ENCODE measurements at places on chromosomes 5 and 9.
A peak's percentile ranks its signal among the peaks of the same experiment; 100 is the strongest.

DNA sequence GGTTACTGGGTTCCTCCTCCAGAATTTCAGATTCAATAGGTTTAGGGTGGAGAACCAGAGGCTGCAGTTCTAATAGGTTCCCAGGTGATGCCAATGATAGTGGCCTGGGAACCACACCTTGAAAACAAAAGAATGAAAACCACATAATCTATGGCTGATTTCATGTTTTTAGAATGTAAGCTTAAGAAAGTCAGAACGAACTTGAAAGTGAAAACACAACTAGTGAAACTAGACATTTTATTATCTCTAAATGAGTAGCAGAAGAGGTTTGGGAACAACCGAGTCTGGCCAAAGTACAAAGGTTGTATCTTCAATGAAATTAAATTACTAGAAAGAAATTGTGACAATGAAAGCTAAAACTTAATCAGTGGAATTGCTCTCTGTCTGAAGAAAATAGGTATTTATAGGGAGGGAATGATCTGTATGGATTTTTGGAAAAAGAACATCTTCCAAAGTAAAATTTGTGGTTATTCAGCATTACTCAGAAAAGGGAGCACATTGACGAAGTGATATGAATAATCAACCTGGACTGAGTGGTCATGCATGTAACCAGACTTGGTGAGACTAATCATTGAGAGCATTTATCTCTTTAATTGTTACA lies 24.9 kb upstream of the CEP120 start:
- no peak for DNase-seq

GRCh38 chr9:93011114-93011513 lies 47.4 kb upstream of the SUSD3 start:
- no peak for DNase-seq

- no peak for DNase-seq
These were observed 93.2 kb downstream of the MSX2 start for GRCh38 chr5:174817610-174818009.

- DNase-seq, result peak; percentile 31
These were observed 125.0 kb upstream of the NR5A1 start for GRCh38 chr9:124632077-124632621.

DNA sequence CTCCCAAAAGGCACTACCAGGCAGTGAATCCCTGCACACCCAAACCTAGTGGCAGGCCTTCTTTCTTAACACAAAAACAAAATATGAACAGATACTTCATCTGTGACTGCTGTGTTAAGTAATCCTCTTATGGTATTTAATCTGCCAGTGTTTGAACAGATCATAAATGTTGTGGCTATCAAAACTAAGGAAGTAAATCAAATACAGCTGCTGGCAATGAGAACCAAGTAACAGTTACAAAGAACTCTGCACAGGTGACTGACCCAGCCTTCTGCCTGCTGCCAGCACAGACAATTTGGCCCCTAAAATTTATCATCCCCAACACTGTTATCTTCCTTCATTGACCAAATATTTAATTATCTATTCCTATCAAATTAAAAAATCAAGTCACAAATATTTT lies 78.0 kb downstream of the GNAQ start:
- DNase-seq, result no peak

DNA sequence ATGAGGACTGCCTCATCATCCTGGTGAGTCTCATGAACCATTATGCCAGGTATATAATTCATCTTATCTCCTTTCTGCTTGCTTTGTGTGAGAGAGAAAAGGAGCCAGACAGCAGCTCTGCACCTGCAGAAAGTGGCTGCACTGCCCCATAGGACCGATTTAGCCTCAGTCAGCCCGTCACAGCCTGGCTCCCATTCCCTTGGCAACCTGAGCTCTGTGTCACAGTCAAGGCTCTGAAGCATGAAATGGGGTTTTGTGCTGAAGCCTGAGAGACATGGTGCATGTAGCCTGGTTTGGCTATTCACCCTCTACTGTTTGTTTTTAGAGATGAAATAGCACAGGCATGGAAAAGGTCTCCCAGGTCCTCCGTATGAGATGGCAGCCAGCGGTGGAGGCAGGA lies 198.3 kb downstream of the KCTD16 start:
- DNase-seq, result no peak

GRCh38 chr9:111094433-111094924 lies 56.2 kb upstream of the LPAR1 start:
- no peak for DNase-seq

DNA sequence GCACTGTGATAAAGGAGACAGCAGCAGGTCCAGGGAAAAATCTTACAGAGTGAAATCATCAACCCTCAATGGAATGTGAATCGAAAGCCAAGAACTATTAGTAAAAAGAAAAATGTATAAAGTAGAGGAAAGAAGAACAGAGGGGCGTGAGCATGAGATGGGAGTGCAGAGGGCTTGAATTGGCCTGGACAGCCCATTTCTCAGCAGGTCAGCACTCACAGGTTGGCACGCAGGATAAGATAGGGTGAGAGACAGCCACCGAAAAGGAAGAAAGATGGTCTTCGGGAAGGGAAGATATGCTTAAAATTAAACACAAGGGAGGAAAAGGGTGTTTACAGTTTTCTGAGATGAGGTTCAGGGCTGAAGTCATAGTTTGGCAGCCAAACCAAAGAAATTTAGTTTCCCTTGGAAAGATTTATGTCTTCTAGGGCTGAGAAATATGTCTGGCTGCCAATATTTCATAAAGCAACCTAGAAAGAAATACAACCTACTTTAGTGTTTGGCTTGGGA lies 524.7 kb downstream of the SPATA31D1 start:
- no peak for DNase-seq

- no peak for DNase-seq
These were observed 51.9 kb downstream of the NEK6 start for GRCh38 chr9:124309667-124310084.

- no peak for DNase-seq
These were observed 153.9 kb downstream of the PRELID2 start for GRCh38 chr5:145681216-145681615.

DNA sequence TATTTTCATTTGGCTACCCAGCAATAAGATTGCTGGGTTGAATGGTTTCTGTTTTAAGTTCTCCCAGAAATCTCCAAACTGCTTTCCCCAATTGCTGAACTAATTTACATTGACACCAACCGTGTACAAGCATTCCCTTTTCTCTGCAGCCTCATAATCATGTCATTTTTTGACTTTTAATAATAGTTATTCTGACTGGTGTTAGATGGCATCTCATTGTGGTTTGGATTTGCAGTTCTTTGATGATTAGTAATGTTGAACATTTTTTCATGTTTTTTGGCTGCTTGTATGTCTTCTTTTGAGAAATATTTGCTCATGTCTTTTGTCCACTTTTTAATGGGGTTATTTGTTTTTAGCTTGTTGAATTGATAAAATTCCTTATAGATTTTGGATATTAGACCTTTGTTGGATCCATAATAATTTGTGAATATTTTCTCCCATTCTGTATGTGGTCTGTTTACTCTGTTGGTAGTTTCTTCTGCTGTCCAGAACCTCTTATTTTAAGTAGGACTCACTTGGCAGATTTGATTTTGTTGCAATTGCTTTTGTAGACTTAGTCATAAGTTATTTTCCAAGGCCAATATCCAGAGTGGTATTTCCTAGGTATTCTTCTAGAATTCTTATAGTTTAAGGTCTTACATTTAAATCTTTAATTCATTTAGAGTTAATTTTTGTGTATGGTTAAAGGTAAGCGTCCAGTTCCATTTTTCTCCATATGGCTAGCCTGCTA lies 793.7 kb downstream of the BRINP1 start:
- no peak for DNase-seq

GRCh38 chr5:173568128-173568527 lies 48.3 kb downstream of the BOD1 start:
- no peak for DNase-seq

DNA sequence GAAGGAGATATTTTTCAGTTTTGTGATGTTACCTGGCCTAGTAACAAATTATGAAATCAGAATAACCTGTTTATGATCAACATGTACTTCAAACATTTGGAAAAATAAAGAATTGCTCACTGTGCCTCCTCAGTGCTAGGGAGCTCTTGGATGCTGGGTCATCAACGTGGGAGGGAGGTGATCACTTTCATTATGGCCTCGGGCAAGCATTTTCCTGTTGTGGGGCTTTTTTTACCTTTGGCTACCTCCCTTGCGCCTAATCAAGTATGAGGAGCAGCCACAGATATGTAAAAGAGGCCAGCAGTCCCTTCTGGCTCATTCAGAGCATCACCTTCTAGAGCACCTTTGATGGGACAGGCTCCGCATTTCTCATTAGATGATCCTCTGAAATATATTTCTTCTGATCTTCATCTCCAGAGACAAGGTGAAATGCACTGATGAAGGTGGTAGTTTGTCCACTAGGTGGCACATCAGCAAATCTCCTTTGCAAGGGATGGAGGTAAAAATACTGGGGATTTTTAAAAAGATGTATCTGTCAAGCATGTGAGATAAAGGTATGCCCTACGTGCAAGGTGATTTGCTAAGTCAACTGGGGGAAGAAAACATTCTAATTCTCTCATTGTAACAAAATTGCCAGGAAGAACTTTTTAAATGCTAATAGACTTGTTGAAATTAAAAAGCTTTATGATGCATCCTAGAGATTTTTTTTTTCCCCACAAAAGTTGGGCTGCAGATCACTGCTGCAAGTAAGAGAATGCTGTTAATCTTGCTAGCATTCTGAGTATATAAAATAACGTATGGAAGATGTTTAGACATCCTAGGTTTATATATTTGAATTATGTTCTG lies 218.2 kb downstream of the MAST4 start:
- DNase-seq, result no peak

GRCh38 chr9:68975365-68976043 lies 38.4 kb downstream of the PRKACG start:
- no peak for DNase-seq

DNA sequence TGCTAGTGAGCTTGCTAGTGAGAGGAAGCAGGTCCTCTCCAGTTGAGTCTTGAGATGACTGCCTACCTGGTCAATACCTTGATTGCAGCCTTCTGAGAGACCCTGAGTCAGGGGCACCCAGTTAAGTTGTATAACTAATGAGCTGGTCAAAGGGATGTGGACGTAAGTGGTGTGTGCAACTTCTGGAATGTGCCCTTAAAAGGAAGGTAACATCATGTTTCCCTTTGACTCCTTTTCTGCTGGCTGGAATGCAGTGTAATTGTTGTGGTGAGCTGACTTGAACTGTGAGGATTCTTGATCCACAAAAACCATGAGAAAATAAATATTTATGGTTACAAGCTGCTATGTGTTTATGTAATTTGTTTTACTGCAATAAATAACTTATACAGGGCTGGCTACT lies 2.4 kb upstream of the SNX2 start:
- no peak for DNase-seq
